Brain (organoid and tissue), 16 donors: ENCODE measurements at places on chromosomes 3 and 15. TPM values are rescaled to one million over a fixed set of nuclear protein-coding genes. Genes with fewer than 3 reads are reported as not detected.

The RHOV gene
- polyA plus RNA-seq = 2.3 TPM

The LRRIQ4 gene
- polyA plus RNA-seq = not detected

The C3orf85 gene
- polyA plus RNA-seq = not detected

The CACNA2D3 gene
- polyA plus RNA-seq = 3.7 TPM

The LRTM1 gene
- polyA plus RNA-seq = not detected

The DGKG gene
- 3.8 TPM for polyA plus RNA-seq

The MKRN2OS gene
- not detected for polyA plus RNA-seq

The SEMA5B gene
- polyA plus RNA-seq = 4.5 TPM

The SERPINI2 gene
- polyA plus RNA-seq = not detected

The NAA50 gene
- 47.5 TPM for polyA plus RNA-seq

The PTPRG gene
- polyA plus RNA-seq = 7.4 TPM

The LRRC2 gene
- polyA plus RNA-seq = 0.27 TPM

The GNB4 gene
- polyA plus RNA-seq = 3.4 TPM

The FOXL2 gene
- polyA plus RNA-seq = not detected

The DAPK2 gene
- 5.1 TPM for polyA plus RNA-seq

The GOLGA6L10 gene
- polyA plus RNA-seq = 0.85 TPM

The HEXA gene
- polyA plus RNA-seq = 56.1 TPM

The LDHAL6B gene
- not detected for polyA plus RNA-seq

The TRIP4 gene
- 18.8 TPM for polyA plus RNA-seq

The KPNA1 gene
- 51.3 TPM for polyA plus RNA-seq

GRCh38 chr3:195394024-195394423, 48.8 kb downstream of the ACAP2 start:
- no peak for DNase-seq

DNA sequence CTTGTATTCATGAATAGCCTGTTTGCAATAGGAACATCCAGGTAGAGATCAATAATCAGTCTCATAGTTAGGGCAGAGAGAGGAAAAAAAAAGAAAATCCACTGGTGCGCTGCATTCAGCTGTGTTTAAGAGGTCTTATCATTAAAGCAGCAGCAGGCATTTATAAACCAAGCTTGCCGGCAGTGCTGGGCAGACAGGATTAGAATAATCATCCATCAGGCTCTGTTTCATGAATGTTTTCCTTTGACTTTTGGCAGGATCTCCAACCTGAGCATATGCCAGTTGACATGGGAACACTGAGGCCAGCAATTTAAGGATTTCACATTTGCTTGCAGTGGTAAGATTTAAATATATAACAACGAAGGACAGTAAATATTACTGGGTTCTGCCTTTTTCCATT, 305.2 kb upstream of the SEMA6D start:
- DNase-seq = peak; percentile 60

DNA sequence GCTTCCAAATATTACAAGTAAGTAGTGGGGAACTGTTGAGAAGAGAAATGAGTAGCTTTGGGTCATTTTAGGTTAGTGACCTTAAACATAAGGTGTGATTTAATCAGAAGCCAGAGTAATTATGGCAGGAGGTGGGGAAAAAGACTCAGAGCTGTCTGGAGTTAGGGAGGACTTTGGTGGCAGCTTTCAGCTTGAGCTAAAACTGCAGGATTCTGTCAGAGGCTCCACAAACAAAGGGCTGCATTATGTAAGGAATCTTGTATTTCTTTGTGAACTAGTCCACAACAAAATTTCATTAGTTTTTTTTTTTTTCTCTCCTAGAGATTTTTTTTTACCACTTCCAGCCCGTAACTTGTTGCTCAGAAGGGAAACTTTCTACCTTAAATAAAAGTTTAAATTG, 345.3 kb downstream of the TIGIT start:
- no peak for DNase-seq

GRCh38 chr3:130465521-130465920, 51.5 kb upstream of the COL6A6 start:
- DNase-seq = no peak

GRCh38 chr3:16298891-16299290, 33.9 kb downstream of the OXNAD1 start:
- DNase-seq = no peak

GRCh38 chr3:87233805-87234204, 6.7 kb downstream of the CHMP2B start:
- DNase-seq = no peak

DNA sequence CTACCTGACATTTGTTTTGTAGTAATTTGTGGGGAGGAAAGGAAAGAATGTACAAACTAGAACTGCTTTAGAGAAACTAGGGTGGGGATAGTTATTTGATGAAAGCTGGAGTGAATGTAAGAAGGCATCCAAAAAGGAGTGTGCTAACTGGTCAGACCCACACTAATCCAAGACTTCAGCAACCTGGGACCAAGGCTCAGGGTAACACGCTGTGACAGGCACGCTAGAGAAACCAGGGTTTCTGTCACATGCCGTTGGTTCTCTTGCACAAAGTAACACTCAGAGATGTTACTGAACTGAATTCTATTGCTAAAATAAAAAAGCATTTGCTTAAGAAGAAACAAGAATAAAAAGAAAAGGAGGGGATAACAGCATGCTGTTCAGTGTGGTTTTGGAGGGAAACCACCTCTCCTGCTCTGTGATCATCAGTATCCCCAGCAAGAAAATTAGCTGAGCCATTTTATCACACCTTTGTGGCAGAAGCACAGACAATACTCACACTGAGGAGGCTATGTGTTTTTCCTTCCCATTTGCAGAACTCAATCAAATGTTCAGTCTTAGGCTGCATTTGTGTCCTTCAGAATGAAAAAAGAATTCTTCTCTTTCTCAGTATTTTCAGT, 2.8 kb upstream of the CCDC80 start:
- no peak for DNase-seq

DNA sequence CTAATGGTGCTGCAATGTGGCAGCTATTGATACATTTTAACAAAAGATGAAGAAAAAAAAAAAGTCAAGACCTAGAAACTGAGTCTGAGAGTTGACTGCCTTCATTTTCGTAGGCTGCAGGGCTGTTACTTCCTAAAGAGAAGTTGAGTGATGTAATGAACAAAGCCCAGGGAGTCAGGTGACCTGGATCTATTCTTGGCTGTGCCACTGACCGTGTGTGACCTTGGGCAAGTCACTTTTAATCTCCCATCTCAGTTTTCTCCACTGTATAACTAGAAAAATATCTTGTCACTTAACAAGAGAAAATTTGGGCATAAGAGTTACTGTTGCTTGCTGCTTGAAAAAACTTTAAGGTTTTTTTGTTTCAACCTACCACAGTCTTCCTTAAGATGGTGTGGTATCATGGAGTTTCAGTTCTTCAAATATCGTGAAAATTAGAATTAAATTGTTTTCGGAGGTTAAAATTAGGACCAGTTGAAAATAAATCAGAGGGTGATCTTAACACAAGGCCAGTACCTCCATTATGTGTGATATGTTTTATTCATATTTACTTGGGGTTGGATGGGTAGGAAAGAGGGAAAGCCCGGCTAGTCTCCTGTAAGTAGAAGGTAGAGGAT, 5.8 kb downstream of the FMN1 start:
- no peak for DNase-seq

DNA sequence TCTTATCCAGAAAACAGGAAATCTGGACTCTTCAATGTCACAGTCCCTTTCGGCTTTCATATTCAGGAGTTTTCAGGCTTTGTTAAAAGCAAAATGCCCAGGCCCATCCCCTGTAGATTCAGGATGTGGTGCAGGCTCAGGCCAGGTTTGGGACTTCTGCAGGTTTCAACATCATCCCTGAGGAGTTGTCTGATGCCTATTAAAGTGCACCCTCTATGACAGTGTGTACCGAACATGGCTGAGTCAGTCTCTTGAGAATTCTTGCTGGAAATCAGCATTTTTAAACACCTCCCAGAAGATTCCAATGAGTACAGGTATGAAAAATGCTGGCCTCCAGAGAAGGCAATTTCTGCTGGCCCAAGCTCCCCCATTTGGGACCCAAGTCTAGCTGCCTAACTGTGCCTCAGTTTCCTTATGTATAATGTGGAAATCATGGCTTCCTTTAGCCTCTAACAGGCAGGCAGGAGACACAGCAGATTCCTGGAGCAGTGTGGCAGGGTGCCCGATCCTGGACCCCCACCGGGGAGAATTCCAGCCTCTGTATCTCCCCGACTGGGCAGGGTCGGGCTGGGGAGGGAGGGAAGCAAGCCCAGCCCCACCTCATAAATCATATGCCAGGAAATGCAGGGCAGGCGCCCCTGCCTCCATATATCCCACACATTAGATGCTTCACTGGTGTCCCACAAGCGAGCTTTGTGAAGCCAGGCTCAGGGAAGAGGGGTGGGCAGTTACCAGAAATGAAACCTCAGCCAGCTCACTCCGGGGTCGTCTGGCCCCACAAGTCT, 44.4 kb upstream of the SLC6A11 start:
- DNase-seq = peak; percentile 55

DNA sequence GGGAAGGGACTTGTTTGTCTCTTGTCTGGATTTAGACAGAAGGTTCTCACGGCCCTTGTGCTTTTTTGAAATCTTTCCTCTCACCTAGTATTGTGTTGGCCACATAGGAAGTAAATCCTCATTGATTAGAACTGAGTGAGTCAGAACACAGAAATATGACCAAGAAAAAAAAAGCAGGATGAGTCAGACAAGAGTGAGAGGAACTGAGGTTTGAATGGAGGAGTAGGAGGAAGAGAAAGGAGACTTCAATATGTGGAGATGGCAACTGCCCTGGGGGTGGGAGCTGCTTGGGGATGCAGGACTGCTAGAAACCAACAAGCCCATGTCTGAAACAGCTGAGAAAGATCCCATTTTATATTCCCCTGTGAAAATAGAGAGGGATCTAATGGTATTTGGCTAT, 194.1 kb upstream of the ZBTB20 start:
- no peak for DNase-seq

- peak; percentile 55 for DNase-seq
Observed at GRCh38 chr3:134457376-134458074, 28.3 kb downstream of the ANAPC13 start.

DNA sequence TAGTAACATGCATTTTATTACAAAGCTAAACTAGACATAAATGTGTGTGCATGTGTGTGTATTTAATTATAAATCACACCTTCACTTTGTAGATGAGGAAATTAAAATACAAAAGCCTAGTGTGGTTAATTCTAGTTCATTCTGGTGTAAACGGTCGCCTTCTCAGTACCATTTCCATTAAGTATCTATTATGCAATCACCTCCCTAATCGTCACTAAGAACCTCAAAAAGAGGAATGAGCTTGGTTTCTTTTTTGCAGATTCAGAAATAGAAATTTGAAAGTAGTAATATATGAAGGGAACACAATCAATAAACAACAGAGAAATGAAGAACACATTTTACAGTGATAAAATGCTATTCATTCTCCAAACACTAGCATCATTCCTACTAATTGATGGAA, 233.2 kb downstream of the ZBBX start:
- no peak for DNase-seq

GRCh38 chr3:90015688-90016356, 908.4 kb downstream of the EPHA3 start:
- peak; percentile 45 for DNase-seq

- no peak for DNase-seq
Observed at GRCh38 chr15:77039217-77039533, 31.7 kb downstream of the TSPAN3 start.

- DNase-seq = no peak
Observed at GRCh38 chr3:47283193-47283537, 421 bp downstream of the KLHL18 start.

- DNase-seq = no peak
Observed at GRCh38 chr15:31042751-31043150, 51.3 kb upstream of the MTMR10 start.

- no peak for DNase-seq
Observed at GRCh38 chr3:179949412-179949811, 87.3 kb downstream of the PEX5L start.

DNA sequence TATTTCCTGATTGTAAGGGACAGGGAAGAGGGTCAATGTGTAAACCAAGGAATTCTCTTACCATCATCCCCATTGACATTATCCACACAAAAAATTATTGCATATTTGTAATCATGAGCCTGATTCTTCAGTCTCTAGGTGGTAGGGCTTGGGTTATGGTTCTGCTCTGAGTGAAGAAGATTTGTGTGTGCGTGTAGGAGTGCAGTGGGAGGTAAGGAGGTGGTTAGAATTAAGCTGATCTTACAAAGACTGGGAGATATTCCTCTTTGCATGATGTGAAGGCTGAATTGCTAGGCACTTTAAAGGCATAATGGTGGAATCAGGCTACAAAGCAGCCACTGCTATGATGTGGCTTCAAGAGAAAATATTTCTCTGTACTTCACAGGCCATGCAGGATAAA, 23.0 kb upstream of the MINDY4B start:
- DNase-seq = no peak

DNA sequence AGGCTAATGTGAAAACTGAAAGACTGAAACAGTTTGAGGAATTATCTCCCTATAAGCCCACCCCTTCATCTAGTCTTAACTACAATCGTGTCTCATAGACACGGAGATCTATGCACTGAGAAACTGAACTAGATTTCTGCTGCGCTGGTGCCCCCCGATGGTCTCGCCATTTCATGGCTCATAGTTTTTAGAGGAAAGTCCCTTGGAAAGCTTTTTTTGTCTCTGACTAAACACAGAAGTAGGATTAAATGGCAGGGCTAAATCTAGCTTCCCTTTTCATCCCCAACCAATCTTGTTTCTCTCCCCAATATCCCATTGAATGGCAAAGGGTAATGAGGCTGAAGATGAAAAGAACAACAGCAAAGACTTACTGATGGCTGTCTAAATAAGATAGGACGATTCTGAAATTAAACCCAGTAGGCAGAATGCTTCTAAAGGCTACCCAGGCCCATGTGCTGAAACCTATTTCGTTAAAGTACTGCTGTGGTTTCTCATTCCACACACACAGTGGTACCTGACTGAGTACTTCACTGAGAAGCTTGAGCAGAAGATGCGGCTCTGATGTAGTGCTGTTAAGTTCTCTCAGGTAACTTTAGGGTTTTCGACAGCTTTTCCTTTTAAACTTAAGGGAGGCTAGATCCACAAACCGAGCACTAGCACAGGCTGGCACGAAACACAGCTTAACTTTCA, 142.7 kb downstream of the GADL1 start:
- peak; percentile 48 for DNase-seq

DNA sequence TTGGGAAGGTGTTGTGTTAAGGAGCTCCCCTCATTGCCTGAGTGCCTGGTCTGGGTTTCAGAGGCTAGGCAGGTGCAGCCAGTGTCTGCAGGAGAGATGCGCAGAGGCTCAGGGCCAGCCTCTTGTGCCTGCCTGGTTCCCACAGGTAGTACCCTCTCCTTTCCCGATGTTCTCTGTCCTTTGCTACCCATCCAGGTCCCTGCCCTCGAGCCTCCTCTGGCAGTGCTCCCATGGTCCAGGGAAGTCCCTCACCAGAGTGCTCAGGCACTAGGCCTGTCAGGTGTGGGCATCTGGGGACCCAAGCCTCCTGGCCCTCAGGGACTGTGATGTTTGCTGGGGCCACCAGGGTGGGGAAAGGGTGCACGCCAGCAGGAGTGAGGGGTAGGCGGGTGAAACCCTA, 5.0 kb downstream of the TRPM1 start:
- no peak for DNase-seq

GRCh38 chr3:139121513-139122220, 77.0 kb upstream of the PRR23C start:
- DNase-seq = no peak
